ENCODE measurements at places on chromosomes 11 and 22.

DNA sequence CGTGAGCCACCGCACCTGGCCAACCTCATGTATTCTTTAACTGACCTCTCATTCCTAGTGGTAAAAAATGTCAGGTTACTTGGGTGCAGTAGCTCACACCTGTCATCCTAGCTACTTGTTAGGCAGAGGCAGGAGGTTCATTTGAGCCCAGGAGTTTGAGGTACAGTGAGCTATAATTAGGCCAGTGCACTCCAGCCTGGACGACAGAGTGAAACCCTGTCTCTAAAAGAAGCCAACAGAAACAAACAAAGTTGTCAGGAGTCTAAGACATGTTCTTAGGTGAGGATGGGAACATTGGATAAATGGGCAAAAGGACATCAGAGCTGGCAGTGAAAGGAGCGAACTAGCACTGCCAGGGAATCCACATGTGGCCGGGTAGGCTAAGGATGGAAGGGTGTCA is 18.1 kb downstream of the MADD start:
- no peak for DNase-seq

DNA sequence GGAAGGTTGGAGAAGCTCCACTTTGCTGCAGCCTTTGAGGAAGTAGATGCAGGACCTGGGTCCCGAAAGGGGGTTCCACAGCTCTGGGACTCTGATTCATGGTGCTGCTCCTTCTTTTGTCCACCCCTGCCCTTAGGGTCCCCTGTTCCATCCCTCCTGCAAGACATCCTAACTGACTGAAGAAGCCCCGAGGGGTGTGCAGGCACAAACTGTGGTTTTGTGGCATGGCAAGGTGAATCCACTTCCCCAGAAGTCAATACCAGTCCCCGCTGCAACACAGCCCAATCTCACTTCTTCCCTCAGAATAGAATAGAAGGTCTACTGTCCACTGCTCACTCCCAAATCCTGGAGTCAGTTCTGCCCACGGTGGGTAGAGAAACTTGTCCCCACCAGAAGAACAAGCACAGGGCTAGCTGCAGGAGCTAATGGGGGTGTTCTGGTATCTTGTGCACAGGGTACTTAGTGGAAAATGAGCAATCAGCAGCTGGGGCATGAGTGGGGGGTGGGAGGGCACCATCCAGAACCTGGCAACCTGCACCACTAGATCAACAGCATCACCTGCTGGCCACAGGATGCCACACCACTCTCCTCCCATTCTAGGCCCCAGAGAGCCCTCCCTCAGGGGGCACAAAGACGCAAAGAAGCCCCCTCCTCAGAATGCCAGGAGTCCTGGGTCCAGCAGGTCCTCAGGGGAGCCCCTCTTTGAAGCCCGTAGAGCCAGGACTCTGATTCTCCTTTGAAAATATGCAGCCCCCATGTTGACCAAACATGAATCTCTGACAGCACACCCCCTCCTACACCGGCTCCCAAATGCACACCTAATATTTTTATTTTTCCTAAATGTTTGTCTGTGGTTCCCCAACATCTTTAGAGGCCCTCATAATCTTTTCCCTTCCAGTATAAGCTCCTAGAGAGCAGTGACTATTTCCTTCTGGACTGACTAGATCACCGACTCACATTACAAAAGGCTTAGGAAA is 14.1 kb downstream of the SPATA19 start:
- DNase-seq, result no peak

DNA sequence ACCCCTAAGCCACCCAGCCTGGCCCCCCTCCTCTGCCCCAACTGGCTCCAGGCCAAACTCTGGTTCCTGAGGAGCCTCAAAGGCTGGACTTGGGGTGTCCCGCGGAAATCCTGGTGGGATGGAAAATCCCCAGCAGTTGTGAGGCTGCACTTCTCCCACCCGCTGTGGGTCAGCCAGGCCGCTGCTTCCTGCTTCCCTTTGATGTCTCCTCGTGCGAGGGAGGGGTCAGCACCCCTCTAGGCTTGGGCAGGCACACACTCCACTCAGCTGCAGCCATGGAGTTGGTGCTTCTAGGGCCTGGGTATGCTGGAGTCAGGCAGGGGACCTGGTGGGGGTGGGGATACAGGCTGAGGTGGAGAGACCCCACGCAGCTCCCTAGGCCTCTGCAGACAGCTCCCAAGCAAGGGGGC is 12.0 kb downstream of the KCNQ1OT1 start:
- no peak for DNase-seq

- no peak for DNase-seq
Observed at GRCh38 chr11:23873406-23873805, 623.4 kb upstream of the LUZP2 start.

GRCh38 chr11:94860333-94860732 is 92.2 kb downstream of the AMOTL1 start:
- DNase-seq, result no peak

- no peak for DNase-seq
Observed at GRCh38 chr11:61754534-61755482, 2.4 kb downstream of the MYRF start.

GRCh38 chr22:30874431-30875370 is 93.9 kb downstream of the MORC2 start:
- DNase-seq, result no peak

DNA sequence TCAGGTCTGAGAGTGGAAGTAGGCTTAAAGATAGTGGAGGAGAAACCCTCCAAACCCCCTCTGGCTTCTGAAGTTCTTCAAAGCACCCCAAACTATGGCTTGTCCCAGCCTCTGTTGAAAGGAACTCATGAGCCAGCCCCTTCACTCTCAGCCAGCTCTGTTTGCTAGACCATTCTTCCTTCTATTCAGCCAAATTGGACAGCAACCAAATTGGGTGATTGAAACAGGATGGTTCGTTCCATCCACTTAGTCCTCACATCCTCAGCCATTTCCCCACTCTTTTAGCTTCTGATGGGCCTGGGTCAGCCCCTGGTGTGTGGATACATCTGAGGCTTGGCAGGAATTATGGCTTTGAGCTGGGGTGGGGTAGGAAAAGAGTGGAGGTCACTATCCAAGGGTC is 4.5 kb downstream of the HTR3A start:
- no peak for DNase-seq

DNA sequence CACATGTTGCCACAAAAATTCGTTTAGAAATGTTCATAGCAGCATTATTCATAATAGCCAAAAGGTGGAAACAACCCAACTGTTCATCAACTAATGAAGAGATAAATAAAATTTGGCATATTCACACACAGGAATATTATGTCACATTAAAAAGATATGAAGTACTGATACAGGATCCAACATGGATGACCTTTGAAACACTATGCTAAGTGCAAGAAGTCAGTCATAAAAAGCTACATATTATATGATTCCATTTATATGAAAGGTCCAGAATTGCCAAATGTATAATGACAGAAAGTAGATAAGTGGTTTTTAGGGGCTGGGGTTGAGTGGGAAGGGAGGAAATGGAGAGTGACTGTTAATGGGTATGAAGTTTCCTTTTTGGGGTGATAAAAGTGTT is 9.0 kb downstream of the PRR5L start:
- no peak for DNase-seq

DNA sequence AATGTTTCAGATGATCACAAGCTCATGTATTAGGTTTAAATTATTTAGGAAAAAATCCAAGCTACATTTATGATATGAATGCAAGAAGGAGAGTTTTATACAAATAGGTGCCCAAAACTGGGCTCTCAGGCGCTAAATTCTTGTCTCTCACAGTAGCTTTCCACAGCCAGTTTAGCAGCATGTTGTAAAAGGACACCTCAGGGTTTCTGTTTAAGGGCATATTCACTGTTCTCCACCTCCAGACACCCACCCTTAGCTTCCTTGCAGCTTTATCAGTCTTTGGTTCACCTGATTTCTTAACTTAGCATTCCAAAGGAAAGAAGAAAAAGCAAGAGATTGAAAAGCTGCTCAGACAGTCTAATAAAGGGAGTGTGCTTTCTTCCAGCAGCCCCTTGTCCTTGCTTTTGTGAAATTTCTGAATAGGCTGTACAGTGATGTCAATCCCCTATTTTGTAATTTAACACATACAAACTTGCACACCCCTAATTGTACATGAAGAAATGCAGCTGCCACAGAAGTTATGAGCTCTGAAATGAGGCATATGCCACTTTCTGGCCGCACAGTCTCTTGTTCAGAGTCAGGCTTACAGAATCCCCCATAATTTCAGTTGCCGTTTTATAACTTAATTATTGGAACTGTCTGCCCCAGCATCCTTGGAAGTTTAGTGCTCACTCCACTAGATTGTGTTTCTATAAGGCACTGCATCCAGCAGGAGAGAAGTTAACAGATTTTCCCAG is 262.1 kb downstream of the DDX10 start:
- DNase-seq, result no peak

GRCh38 chr22:29117799-29118477 is 45.1 kb downstream of the KREMEN1 start:
- no peak for DNase-seq

DNA sequence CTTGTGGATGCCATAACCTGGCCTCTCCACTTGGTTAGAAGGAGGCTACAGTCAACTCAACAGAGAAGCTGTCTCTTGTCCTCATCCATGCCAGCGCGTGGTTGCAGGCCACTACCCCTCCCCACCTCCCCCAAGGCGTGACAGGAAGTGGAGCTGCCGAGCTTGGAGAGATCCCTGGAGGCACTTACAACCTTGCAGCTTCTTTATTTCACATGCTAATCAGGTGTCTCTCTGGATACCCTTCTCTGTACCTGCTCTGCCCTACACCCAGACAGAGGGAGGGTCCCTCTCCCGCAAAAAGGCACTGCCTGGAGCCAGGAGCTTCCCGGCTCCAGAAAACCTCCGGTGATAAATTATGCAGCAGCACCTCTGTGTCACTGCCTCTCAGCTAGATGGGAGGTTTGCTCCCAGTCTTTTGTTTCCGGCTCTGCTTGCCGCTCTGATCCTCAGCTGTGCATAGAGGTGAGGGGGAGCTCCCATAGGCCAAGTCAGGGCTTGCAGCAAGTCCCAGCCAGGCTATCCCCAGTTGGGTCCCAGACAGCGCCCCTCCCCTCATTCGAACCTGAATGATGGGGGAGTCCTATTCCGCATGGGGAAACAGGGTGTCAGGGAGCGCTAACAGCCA is 5.7 kb downstream of the LRP4 start:
- no peak for DNase-seq

DNA sequence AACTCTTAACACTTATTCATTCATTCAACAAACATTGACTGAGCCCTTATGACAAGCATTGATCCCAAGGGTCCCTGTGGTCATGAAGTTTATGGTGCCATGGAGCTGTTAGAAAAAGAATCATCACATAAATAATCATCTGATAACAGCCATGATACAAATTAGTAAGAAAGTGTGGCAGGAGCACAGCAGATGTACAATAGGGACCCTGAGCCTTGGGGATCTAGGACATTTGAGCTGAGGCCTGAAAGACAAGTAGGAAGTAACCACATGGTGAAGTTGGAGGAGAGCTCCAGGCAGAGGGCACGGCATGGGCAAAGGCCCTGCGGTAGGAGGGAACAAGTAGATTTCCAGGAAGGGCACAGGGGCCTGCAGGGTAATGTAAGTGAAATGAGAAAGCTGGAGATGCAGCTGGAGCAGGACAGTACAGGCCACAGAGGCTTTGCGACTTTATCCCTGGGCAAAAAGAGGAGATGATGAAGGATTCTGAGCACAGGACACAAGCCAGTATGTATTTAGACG is 6.8 kb upstream of the TCF20 start:
- no peak for DNase-seq

- DNase-seq, result no peak
Observed at GRCh38 chr11:103842795-103843194, 193.6 kb upstream of the DDI1 start.

- no peak for DNase-seq
Observed at GRCh38 chr22:50686794-50687193, 14.2 kb downstream of the SHANK3 start.

DNA sequence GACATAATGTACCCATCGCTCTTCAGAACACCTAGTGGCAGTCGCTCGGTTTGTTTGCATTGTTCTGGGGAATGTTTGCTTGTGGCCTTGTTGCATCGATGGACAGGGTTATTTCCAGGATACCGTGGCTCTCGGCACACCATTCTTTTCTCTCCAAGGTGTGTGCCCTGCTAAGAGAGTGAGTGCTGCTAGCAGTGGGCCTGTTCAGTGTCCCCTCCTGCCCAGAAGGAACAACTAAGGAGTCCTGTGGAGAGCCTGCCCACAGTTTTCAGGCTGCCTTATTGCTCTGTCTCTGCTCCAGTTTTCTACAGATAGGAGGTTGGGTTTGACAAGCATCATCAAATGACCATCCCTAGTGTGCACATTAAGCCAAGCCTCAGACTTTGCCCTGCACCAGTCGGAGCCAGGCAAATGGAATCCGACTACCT is 1.4 kb downstream of the CRY2 start:
- DNase-seq, result no peak

DNA sequence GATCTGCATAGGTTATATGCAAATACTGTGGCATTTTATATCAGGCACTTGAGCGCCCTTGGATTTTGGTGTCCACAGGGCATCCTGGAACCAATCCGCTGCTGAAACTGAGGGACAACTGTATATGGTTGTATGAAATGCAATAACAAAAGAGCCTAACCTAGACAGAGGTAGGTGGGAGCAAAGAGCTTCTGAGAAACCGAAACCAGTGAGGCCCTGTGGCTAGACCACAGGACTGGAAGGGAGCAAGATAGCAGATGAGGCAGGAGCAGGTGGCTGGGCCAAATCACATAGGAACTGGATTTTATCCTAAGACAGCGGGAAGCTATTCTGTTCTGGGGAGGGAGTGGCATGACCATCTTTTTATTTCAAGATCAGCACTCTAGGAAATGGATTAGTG is 30.1 kb downstream of the RCN1 start:
- DNase-seq, result no peak

GRCh38 chr11:61325649-61326414 is 7.1 kb downstream of the DDB1 start:
- no peak for DNase-seq

DNA sequence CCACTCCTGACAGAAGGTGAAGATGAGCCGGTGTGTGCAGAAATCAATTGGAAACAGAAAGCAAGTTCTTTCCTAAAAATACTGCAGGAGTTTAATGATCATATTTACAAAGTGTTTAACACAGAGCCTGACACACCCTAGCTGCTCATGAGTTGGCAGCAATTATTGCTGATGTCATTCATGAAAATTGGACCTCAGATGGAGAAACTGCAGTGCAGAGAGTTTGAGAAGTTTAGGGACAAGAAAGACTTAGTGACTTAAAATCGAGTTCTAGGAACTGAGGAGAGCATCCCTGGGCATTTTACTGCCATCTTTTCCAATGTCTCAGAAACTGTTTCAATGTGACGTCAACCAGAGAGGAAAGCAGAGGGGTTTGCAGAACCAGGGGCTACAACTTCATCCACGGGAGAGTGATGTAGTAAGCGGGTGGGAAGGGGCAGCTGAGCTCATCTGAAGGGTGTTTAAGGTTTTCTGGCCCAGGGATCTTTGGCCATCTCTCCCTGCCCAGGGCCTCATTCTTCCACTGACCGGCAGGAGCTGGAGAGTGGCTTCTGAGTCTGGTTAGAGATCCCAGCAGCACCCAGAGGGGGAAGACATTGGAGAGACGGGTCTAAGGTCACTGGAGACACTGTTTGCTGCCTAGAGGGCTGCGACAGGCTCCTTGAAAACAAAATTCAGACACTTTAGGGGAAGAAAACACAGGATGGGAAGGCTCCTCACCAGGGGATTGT is 21.1 kb upstream of the IGLL5 start:
- no peak for DNase-seq
